ENCODE measurements at places on chromosomes 7 and 10.

DNA sequence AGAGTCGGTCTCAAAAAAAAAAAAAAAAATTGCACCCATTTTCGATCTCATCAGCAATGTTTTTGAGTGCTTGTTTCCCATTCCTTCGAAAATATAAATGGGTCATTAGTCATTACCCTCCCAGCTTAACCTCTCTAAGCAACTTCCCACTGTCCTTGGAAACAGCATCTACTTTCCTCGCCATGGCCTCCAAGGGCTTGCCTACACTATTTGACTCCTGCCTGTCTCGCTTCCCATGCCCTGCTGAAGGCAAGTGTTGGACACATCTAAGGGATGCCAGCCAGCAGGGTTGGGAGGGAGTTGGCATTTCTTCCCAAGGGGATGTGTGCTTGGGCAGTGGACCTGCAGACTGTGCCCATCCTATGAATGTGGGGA is 12.7 kb upstream of the RHBDD2 start:
- no peak for DNase-seq

DNA sequence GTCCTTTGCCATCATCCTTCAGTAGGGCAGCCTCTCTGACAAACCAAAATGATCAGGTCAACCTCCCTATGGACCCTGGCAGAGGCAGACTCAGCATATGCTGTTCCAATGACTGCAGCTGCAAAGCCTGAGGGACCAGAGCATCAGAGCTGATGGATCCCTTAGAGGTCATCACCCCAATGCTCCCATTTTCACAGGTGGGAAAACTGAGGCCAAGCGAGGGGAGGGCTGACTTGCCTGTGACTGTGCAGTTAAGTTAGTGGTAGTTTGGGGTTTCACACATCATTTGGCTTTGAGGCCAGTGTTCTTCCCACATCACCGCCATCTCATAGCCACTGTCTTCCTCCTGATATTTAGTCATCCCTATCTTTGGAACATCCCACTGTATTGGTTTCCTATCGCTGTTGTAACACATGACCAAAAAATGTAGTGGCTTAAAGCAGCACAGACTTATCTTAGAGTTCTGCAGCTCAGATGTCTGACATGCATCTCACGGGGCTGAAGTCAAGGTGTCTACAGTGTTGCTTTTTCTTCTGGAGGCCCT is 69.3 kb upstream of the PDZD8 start:
- DNase-seq: no peak

DNA sequence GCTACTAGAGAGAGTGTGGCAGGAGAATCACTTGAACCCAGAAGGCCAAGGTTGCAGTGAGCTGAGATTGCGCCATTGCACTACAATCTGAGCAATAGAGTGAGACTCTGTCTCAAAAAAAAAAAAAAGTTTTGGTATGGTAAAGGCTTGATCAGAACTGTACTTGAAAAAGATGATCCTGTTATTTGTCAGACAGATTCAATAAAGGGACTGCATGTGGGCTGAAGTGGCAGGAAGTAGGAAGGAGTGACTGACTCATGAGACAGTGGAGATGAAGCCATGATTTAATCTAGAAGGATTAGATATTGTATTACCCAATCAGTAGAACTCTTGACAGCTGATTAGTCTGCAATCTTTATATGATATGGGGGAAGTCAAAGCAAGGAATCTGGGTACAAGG is 2.7 kb upstream of the TMEM254 start:
- DNase-seq: no peak

DNA sequence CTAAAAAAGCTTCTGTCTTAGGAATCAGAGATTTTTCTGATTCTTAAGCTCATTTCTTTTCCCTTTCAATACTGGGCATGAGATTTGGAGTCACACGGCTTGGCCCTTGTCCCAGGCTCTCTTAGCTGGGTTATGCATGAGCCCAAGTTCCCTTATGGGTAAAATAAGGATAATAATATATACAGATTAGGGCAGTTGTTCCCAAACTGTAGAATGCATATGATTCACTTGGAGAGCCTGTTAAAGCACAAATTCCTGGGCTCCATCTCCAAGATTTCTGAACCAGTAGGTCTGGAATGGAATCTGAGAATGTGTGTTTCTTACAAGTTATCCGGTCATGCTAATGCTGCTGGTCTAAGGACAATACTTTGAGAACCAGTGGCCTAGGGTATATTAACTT is 154.0 kb downstream of the REEP3 start:
- no peak for DNase-seq

DNA sequence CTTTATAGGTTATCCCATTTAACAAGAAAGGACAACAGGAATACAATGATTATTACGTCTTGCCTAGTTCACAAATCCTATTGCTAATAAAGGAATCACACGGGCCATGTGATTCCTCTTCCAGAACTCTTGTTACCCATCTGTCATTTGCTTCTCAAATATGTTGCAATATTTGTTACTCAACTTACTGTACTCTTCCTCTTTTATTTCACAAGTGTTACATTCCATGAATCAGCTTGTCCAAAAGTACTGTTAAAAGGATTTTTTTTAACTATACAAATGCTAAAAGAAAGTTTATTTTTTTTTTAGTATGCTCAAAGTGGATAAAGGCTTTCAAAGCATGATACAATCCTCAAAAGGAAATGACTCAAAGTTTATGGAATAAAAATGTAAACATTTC is 3.9 kb upstream of the CD36 start:
- DNase-seq: no peak

- no peak for DNase-seq
These were observed 29.5 kb downstream of the RPA3 start for GRCh38 chr7:7688956-7689355.

DNA sequence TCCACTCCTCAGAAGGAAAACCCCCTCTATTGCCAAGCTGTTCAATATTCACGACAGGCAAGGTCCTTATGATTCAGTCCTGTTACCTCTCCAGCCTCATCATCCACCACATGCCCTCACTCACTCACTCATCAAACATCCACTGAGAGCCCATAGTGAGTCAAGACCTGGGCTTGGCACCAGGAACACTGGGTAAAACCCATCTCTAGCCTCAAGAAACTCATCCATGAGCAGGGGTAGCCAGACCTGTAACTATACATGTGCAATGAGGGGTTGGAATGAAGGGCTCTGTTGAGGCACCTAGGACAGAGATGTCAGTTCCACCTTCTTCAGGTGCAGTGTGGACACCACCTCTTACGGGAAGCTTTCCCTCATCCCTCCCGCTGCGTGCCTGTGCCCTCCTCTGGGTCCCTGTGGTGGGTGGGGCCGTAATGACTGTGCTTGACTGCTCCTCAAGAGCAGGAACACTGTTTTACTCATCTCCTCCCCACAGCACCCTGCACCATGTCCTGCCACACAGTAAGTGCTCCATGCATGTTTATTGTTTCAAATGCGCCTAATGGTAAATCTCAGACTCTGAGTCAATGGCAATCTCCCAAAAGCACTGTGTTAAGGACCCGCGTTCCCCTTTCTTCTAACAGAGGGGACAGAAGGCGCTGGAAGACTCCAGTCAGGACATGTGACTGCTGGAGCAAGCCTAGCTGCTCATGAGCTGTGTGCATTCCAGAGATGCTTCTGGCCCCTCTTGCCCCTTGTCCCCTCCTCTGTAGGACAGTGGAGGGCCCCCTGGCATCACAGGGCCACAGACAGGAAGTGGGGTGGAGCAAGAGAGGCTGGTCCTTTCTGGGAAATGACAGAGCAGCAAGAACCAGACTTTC is 95.4 kb downstream of the HIPK2 start:
- peak; percentile 13 for DNase-seq

- DNase-seq: no peak
These were observed 113.1 kb downstream of the ARL4A start for GRCh38 chr7:12800486-12800885.

- no peak for DNase-seq
These were observed 817 bp upstream of the DNAJB6 start for GRCh38 chr7:157335991-157336382.

GRCh38 chr10:114202812-114203211 is 23.7 kb downstream of the TDRD1 start:
- no peak for DNase-seq

GRCh38 chr7:45665172-45665571 is 91.0 kb downstream of the ADCY1 start:
- DNase-seq: no peak

DNA sequence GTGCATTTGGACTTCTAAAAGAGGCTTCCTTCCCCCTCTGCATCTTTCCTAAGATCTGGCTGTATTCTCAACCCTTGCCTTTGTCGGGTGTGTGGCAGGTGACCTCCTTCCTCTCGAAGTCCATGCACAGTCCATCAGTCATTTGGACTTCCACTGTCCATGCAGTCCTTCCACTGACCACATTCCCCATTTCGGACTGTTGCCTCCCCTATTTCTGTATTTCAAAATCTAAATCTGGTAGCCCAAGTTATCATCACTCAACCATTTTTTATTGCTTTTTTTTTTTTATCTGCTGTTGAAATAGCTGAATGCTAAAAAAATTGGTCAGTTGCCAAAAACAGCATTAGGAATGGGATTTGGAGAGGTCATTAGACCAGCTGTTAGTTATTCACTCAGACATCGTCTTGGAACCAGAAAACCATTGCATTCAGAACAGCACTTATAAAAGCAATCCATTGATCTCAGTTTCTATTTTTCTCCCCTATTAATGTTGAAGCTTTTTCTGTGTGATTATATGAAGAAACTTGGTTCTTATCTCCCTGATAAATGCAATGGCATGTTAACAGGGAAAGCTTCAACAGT is 575.6 kb downstream of the KIF20B start:
- DNase-seq: no peak

DNA sequence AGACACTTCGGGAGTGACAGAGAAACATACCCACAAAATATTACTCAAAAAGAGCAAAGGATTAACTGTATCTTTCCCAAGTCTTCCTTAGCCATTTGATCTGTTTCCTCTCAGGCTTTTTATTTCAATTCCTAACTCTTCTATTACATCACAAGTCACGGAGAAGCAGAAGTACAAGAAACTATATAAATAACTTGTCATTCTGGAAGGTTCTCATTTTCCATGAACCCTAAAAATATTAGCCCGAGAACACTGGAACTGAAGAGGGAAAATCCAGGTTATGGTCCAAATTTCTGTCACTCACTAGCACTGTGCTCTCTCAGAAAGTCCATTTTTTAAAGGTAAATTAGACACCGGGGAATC is 98.0 kb downstream of the GRB10 start:
- DNase-seq: no peak

GRCh38 chr7:47149208-47149839 is 432.6 kb downstream of the TNS3 start:
- DNase-seq: no peak

GRCh38 chr10:91190388-91190870 is 30.0 kb upstream of the PCGF5 start:
- DNase-seq: no peak

GRCh38 chr7:91880413-91881241 is at the start of gene MTERF1:
MTERF1 (minus strand) TSS chr7:91880702; CDS start chr7:91880083, 619 bp downstream.
- peak; percentile 96 for DNase-seq

- DNase-seq: peak; percentile 11
These were observed 670 bp upstream of the AGK start for GRCh38 chr7:141550386-141551093.

GRCh38 chr7:124191030-124191429 is 158.2 kb upstream of the TMEM229A start:
- no peak for DNase-seq

GRCh38 chr10:48800007-48800675 is 115.5 kb downstream of the WDFY4 start:
- no peak for DNase-seq

- no peak for DNase-seq
These were observed 179.7 kb downstream of the ANK3 start for GRCh38 chr10:60209874-60210570.

DNA sequence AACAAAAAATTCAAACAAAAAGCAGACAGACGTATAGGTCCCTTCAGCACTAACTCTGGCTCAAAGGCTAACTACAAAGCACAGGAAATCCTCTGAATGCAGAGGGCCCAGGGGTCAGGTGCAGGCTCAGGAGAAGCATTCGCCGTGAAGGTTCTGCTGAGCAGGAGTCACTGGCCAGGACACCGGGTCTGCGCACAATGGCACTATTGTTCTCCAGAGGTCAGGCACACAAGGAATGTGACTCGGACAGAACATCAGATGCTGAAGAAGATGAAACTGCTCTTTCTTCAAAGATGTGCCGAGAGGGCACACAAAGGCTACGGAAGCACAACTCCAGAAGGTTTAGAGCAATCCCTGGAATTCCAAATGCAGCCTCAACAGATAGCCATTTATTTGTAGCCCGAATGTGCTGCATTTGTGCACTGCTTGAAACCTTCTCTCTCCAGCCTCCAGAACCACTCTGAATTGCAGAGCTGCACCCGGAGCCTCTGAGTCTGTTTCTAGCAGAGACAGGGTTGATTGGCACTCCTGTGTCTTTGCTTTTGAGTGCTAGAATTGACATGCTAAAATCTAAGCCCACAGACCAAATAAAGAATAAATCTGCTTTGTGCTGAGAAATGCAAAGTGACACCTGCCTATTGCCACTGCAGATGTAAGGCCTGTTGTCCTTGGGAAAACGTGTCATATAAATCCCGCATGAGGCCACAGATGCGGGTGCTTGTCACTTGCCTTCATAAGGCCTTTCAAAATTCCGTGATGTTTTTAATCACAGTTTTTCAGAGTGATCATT is 85.4 kb upstream of the AFAP1L2 start:
- peak; percentile 37 for DNase-seq

DNA sequence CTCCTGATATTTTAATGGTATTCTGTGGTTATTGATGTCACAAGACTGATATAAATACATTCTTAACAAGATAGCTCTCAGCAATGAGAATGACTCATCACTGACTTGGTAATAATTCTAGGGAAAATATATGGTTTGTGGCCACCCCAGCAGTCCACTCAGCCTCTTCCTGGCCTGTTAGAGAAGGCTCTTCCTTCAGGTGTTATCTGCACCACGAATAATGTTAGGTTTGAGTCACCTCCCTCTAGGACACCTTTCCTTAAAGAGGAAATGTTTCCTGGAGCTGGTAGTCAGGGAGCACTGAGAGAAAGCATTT is 163.3 kb downstream of the SVIL start:
- peak; percentile 59 for DNase-seq

- no peak for DNase-seq
These were observed 544.3 kb downstream of the TCERG1L start for GRCh38 chr10:130767116-130767730.

GRCh38 chr10:26520575-26520974 is 82.4 kb downstream of the APBB1IP start:
- DNase-seq: no peak

GRCh38 chr10:105761576-105762260 is 1120.6 kb downstream of the SORCS3 start:
- DNase-seq: no peak

GRCh38 chr10:43212043-43212721 is 54.7 kb downstream of the RASGEF1A start:
- DNase-seq: no peak

- DNase-seq: peak; percentile 38
These were observed 48.7 kb upstream of the PPP1R3C start for GRCh38 chr10:91681361-91682276.

Data from urothelium cell line (cell line).